ENCODE measurements at places on chromosomes 7 and 10. TPM values are rescaled to one million over a fixed set of nuclear protein-coding genes. Genes with fewer than 3 reads are reported as not detected.

PLPP4 gene
- not detected for total RNA-seq

DNA sequence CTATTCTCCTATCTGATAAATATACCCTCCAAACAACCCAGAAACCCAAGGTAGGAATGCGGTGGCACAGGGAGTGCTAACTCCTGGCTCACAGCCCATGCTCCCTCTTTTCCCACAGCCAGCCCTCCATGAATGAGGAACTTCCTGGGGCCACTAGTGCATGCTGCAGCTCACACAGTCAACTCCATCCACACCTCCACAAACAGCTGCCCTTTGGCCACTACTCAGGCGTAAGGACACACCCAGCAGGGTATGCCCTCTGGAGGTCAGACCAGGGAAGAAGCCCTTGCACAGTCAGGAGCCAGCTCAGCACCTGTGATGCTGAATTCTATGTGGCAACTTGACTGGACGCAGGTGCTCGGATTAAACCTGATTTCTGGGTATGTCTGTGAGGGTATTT, 85.2 kb upstream of the PIK3CG start:
- no peaks in the 10 kb centered on the region for H3K4me1 ChIP-seq
- no peaks in the 10 kb centered on the region for H3K27me3 ChIP-seq
- no peak for DNase-seq
- H3K36me3 ChIP-seq: no peaks in the 10 kb centered on the region
- no peak overlapping the region for H3K4me3 ChIP-seq

DNA sequence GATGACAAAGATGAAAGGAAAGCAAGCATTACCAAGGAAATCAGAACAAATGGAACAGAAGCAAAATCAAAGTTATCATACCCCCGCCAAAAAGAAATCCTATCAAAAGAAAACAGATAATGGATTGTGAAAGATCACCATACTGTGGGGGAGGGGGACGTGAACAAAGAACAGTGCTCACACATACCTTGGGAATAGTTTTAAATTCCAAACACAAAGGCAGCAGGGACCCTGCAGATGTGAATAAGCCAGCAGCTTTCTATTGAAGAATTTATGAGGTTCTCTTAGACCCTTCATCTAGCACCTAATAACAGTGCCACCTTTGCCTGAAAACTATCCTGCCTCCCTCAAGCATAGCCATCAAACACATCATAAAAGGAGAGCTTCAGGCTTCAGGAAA, 94.0 kb downstream of the AKR1D1 start:
- H3K4me1 ChIP-seq: no peaks in the 10 kb centered on the region
- no peak overlapping the region for H3K4me3 ChIP-seq
- no peaks in the 10 kb centered on the region for H3K27me3 ChIP-seq
- no peak for DNase-seq
- H3K27ac ChIP-seq: no peak overlapping the region

- H3K36me3 ChIP-seq: no peaks in the 10 kb centered on the region
- DNase-seq: no peak
These were observed 10.2 kb downstream of the ZRANB1 start for GRCh38 chr10:124952123-124952522.

GRCh38 chr10:20254078-20254477, 437.8 kb downstream of the PLXDC2 start:
- H3K36me3 ChIP-seq: no peaks in the 10 kb centered on the region
- no peaks in the 10 kb centered on the region for H3K27me3 ChIP-seq
- no peak for DNase-seq
- H3K27ac ChIP-seq: no peak overlapping the region
- H3K4me1 ChIP-seq: no peaks in the 10 kb centered on the region

DNA sequence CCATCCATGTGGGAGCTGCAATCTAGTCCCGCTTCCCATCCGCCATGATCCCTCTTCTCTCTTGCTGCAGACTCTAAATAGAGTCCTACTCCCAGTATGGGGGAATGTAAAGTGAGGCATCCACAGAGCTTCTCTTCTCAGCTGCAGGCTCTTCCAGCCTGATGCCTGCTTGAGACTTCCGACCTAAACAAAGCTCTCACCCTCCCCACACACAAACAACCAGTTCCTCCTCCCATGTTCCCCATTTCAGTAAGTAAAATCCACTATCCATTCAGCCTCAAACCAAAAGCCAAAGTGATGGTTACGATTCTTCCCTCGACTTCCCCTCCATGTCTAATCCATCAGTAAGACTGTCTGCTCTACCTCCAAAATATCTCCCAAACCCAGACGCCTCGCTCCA, 108.2 kb upstream of the NFE2L3 start:
- no peak for DNase-seq
- H3K27me3 ChIP-seq: no peaks in the 10 kb centered on the region
- H3K27ac ChIP-seq: no peak overlapping the region
- no peaks in the 10 kb centered on the region for H3K36me3 ChIP-seq
- no peak overlapping the region for H3K4me3 ChIP-seq
- H3K4me1 ChIP-seq: no peaks in the 10 kb centered on the region

DNA sequence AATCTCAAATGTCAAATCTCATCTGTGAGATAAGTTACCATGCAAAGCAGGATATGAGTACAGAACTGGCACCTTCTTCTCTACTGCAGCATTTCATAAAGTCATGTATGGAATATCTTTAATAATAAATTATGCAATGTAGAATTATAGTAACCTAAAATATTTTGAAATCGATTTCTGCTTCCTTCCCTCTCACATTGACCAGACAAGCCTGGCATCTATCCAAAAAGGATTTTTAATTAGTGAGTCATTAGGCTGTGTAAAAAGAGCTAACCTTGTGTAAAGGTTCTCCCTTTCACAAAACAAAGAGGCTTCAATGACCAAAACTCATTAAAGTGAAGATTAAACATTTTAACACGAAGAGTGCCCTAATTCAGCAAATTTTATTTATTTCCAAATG, 48.8 kb upstream of the EXOC6 start:
- no peaks in the 10 kb centered on the region for H3K4me1 ChIP-seq
- no peaks in the 10 kb centered on the region for H3K36me3 ChIP-seq
- H3K27ac ChIP-seq: no peak overlapping the region
- no peak overlapping the region for H3K4me3 ChIP-seq

CELF2 gene
- total RNA-seq: 178 TPM

HECW1 gene
- total RNA-seq: not detected

GRCh38 chr10:119502209-119502608, 40.3 kb downstream of the RGS10 start:
- H3K4me1 ChIP-seq: peaks cover 88% of the 10 kb centered on the region
- peak overlapping the region; percentile 46 for H3K4me3 ChIP-seq
- peak; percentile 91 for DNase-seq
- peak overlapping the region; percentile 98 for H3K27ac ChIP-seq
- H3K27me3 ChIP-seq: no peaks in the 10 kb centered on the region
- peaks cover 4% of the 10 kb centered on the region for H3K36me3 ChIP-seq

DNA sequence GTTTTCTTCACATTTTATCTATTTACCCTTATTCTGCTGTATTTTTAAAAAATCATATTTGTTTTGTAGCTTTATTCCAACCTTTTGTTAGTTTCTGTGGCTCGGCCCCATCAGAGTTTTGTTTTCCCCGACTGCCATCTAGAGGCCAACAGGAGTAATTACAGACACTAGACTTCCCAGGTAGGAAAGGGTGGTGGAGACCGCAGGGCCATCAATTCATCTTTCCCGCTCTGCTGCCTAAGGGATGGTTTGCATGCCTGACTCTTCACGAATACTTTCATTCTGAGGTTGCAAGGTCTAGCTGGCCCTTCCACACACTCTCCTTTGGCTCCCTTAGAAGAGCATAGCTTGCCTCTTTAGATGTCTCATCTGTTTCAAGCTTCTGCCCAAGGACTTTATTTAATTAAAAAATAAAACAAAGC, 38.3 kb downstream of the LYZL2 start:
- H3K4me3 ChIP-seq: no peak overlapping the region
- no peaks in the 10 kb centered on the region for H3K27me3 ChIP-seq
- H3K36me3 ChIP-seq: no peaks in the 10 kb centered on the region
- peak; percentile 56 for DNase-seq
- H3K27ac ChIP-seq: no peak overlapping the region
- no peaks in the 10 kb centered on the region for H3K4me1 ChIP-seq

DNA sequence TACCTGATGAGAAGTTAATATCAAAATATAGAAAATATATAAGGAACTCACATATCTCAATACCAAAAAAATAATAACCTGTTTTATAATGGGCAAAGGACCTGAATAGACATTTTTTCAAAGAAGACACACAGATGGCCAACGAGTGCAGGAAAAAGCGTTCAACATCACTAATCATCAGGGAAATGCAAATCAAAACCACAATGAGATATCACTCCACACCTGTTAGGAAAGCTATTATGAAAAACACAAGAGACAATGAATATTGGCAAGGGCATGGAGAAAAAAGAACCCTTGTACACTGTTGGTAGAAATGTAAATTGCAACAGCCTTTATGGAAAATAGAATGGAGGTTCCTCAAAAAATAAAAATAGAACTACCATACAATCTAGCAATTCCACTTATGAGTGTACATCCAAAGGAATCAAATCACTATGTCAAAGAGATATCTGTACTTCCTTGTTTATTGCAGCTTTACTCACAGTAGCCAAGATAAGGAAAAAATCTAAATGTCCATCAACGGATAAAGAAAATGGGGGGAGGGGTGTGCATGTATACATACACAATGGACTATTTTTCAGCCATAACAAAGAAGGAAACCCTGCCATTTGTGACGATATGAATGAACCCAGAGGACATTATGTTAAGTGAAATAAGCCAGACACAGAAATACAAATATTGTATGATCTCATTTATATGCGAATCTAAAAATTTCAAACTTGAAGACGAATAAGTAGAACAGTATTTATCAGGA, 3.6 kb upstream of the ALOX5 start:
- no peak for DNase-seq
- H3K4me3 ChIP-seq: no peak overlapping the region
- H3K36me3 ChIP-seq: no peaks in the 10 kb centered on the region
- peaks cover 6% of the 10 kb centered on the region for H3K4me1 ChIP-seq
- H3K27ac ChIP-seq: no peak overlapping the region

- H3K27ac ChIP-seq: no peak overlapping the region
- no peaks in the 10 kb centered on the region for H3K36me3 ChIP-seq
- no peak overlapping the region for H3K4me3 ChIP-seq
- no peaks in the 10 kb centered on the region for H3K4me1 ChIP-seq
- H3K27me3 ChIP-seq: no peaks in the 10 kb centered on the region
These were observed 303.0 kb downstream of the PRKG1 start for GRCh38 chr10:51377070-51377931.

GRCh38 chr7:84188786-84189405, 5.7 kb downstream of the SEMA3A start:
- H3K36me3 ChIP-seq: no peaks in the 10 kb centered on the region
- no peak for DNase-seq
- no peak overlapping the region for H3K27ac ChIP-seq
- H3K4me3 ChIP-seq: no peak overlapping the region
- H3K27me3 ChIP-seq: no peaks in the 10 kb centered on the region

DNA sequence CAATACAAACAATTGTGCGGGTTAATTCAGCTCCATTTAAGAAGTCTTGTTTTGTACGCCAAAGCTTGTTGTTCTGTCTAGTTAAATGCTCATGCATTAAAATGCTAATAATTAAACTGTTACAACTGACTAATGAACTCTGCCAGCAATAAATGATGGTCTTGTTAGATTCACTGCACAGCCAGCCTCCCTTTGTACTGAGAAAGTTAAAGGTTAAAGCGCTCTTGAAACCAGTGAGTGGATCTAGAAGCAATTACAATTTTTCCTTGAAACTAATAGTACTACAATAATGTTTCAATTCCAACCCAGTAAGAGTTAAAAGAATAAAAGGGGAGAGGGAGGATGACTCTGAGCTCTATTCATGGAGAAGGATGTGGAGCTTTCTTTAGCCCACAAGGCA, 233.0 kb downstream of the EMX2 start:
- no peak overlapping the region for H3K27ac ChIP-seq
- no peak overlapping the region for H3K4me3 ChIP-seq
- no peak for DNase-seq

DNA sequence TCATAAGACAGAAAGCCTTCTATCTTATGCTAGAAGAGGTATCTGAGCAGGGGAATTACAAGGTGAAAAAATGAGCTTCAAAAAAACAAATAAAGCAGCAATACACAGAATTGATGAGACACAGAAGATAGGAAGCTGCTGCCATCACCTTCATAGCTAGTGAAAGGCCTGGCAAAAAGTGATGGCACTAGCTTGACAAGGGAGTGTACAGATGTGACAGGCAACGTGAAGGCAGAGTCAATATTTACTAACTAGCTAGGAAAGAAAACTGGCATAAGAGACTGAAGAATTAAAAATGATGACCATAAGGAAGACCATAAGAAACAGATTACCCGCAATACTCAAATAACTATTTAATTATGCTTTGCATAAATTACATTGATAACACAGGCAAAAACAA, 9.4 kb downstream of the GPR22 start:
- no peak overlapping the region for H3K27ac ChIP-seq
- no peaks in the 10 kb centered on the region for H3K36me3 ChIP-seq
- H3K4me3 ChIP-seq: no peak overlapping the region
- no peak for DNase-seq
- no peaks in the 10 kb centered on the region for H3K27me3 ChIP-seq
- H3K4me1 ChIP-seq: no peaks in the 10 kb centered on the region

EFCAB10 gene
- 0.75 TPM for total RNA-seq

SLC16A9 gene
- total RNA-seq: not detected

GRCh38 chr7:81158189-81158588, 239.3 kb upstream of the SEMA3C start:
- H3K4me1 ChIP-seq: no peaks in the 10 kb centered on the region
- no peak for DNase-seq
- H3K27ac ChIP-seq: no peak overlapping the region
- H3K36me3 ChIP-seq: no peaks in the 10 kb centered on the region
- no peak overlapping the region for H3K4me3 ChIP-seq

PLEKHS1 gene
- total RNA-seq: not detected

AGR3 gene
- total RNA-seq: not detected

DNA sequence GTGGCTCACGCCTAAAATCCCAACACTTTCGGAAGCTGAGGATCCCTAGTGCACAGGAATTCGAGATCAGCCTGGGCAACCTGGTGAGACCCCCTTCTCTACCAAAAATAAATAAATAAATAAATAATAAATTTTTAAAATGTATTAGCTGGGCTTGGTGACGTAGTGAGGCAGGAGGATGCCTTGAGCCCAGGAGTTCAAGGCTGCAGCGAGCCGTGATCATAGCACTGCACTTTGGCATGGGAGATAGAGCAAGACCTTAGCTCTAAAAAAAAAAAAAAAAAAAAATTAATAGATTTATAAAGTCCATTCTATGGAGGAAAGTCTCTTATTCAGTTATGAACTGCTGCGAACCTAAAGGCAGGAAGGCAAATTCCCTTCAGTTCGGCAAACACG, 1.1 kb upstream of the PTPN12 start:
- no peak for DNase-seq
- peaks cover 8% of the 10 kb centered on the region for H3K36me3 ChIP-seq
- H3K27me3 ChIP-seq: no peaks in the 10 kb centered on the region
- no peaks in the 10 kb centered on the region for H3K4me1 ChIP-seq

- H3K27ac ChIP-seq: no peak overlapping the region
- H3K27me3 ChIP-seq: no peaks in the 10 kb centered on the region
- DNase-seq: no peak
- H3K36me3 ChIP-seq: no peaks in the 10 kb centered on the region
- no peaks in the 10 kb centered on the region for H3K4me1 ChIP-seq
These were observed 54.9 kb upstream of the DPYSL4 start for GRCh38 chr10:132131581-132132420.

GRCh38 chr7:18667466-18667865, 171.9 kb downstream of the HDAC9 start:
- H3K4me3 ChIP-seq: no peak overlapping the region

GRCh38 chr10:46536781-46537180, 19.7 kb downstream of the GPRIN2 start:
- no peak overlapping the region for H3K4me3 ChIP-seq
- DNase-seq: no peak
- H3K27ac ChIP-seq: no peak overlapping the region
- H3K36me3 ChIP-seq: no peaks in the 10 kb centered on the region

BZW2 gene
- total RNA-seq: 28.0 TPM
